ENCODE measurements at places on chromosomes 11 and 22. TPM values are rescaled to one million over a fixed set of nuclear protein-coding genes. Genes with fewer than 3 reads are reported as not detected.

- DNase-seq, result no peak
These were observed 207.0 kb downstream of the DDX10 start for GRCh38 chr11:108871867-108872266.

DNA sequence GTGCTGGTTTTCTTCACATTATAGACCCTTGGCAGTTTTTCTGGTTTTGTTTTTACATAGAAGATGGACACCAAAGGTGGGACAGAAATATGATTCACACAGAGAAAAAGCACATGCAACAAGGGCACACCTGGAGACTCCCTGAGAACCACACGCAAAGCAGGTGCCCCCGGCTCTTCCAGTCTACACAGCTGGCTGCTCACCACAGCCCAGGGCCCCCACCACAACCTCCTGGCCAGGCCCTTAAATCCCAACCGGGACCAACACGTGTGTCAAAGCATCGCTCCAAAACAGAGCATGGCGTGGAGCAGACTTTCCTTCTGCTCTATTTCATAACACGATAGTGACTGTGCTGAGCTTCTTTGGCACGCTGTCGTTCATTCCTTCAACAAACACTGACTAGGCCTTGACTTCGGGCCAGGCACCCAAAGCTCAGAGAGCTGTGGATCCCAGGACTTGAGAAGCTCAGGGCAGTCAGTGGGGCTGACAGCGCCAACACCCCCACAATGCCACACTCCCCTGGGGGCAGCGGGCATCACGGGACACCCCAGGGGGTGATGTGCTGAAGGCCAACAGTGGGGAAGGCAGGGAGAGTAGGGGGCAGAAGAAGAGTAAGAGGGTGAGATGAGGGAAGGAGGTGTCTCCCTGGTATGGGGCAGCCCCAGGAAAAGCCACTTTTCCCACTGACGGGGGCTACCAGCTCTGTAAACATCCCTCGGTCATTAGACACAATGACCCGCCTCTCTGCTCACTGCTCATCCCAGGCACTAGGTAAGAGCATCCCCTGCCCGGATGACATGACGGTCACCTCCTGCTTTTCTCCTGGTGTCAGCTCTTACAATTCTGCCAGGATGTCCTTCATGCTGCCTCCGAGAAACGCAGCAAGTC is 26.0 kb downstream of the CELSR1 start:
- DNase-seq, result no peak

DNA sequence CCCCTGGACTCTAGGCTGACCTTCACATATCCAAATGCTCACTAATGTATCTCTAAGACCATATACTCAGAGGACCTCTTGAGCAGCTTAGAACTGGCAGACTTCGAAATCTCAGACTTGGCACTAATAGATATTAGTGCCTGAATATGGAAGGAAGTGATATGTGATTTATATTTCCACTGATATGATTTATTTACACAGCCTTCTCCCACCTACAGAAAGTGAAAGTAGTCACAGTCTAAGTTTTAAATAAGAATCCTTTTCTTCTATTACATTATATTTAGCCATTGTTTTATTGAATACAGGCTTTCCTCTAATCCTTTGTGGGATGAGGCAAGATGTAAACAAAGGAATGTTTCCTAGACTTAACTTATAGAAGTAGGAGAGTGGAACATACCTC is 6.7 kb upstream of the NAV2 start:
- no peak for DNase-seq

OR52A1 gene
- polyA plus RNA-seq, result not detected

CRYBB3 gene
- polyA plus RNA-seq, result 0.16 TPM

- DNase-seq, result no peak
These were observed 2.0 kb downstream of the GRK2 start for GRCh38 chr11:67268081-67268961.

STK33 gene
- 31.8 TPM for polyA plus RNA-seq

CD6 gene
- polyA plus RNA-seq, result 1.4 TPM

DNA sequence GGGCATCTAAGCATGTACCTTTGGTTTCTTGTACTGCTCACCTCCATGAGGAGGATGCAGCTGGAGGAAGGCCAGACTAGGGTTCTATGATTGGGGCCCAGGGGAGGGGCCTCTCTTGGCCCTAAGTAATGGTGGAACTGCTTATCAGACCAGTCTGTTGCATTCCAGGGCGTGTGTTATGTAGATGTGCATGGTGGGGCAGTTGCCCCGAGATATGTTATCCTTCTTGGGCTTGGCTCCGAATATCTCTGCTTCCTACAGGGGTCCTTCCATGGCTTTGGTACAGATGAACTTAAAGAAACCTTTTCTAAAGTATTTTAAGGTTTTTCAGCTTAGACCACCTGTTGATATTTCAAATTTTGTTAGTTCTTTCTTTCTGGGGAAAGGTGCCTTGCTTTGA is 126.0 kb downstream of the SWAP70 start:
- no peak for DNase-seq

DNA sequence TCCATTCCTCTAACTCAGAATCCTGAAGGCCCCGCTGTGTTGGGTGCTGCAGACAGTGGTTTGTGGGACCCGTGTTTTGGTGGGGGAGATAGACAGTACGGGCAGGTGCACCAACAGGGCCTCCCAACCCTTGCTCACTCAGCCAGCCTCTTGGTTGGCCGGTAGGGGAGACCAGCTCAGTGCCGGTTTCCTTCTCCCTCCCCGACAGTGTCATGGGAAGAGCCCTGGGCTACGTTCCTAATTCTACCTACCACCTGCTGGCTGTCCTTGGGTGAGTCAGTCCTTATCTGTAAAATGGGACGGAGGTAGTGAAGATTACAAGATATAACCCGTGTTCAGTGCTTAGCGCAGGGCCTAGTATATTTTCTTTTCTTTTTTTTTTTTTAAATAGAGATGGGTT is 5.9 kb downstream of the TMEM134 start:
- no peak for DNase-seq

LDHAL6A gene
- polyA plus RNA-seq, result 1.00 TPM

POU2AF2 gene
- not detected for polyA plus RNA-seq

BDNF gene
- 1.9 TPM for polyA plus RNA-seq

GRCh38 chr11:1232021-1232882 is 9.4 kb downstream of the MUC5B start:
- no peak for DNase-seq

TMEM25 gene
- 36.7 TPM for polyA plus RNA-seq

Data from renal cortex interstitium (tissue), 15 donors.